ENCODE measurements at places on chromosomes 1 and 21.

GRCh38 chr1:52403566-52404115 lies 582 bp downstream of the ORC1 start:
- peak; percentile 91 for DNase-seq

- DNase-seq, result no peak
These were observed 50.5 kb downstream of the CASZ1 start for GRCh38 chr1:10745886-10746455.

DNA sequence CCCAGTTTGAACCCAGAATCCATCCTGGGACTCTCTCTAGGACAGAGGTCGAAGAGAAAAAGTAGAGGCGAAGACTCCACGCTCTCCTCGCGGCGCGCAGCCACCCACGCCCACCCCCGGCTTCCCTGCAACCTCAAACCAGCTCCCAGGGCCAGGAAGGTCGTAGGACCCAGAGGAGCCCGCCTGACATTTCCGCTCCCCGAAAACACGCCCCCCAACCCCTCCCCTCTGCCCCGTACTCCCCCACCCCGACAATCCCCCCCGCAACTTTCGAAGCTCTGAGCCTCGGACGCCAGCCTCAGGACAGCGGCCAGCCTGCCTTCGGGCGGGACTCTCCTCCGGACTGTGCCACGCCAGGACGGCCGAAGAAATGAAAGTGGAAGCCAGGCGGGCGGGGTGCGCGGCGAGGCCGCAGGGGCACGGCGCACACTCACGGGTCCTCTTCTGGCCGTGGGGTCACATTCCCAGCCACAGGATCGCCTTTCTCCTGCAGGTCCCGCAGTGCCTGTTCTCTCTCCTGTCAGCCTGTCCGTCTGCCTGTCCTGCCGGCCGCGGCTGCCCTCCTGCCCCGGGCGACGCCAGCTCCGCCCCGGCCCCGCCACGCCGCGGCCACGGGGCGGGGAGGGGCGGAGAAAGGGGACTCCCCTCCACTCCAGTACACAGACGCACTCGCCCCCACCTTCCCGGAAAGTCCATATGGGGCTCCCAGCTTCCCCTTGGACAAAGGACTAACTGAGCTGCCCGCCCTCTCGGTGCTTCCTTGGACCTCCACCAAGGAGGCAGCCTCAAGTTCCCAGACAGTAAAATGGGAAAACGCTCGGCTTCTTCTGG lies at the start of gene MOB3C:
Gene MOB3C, minus strand, starts transcription at position 535 of the 831 bp plus-strand sequence. CDS start 3,490 bp downstream, outside the sequence.
- DNase-seq, result peak; percentile 75

DNA sequence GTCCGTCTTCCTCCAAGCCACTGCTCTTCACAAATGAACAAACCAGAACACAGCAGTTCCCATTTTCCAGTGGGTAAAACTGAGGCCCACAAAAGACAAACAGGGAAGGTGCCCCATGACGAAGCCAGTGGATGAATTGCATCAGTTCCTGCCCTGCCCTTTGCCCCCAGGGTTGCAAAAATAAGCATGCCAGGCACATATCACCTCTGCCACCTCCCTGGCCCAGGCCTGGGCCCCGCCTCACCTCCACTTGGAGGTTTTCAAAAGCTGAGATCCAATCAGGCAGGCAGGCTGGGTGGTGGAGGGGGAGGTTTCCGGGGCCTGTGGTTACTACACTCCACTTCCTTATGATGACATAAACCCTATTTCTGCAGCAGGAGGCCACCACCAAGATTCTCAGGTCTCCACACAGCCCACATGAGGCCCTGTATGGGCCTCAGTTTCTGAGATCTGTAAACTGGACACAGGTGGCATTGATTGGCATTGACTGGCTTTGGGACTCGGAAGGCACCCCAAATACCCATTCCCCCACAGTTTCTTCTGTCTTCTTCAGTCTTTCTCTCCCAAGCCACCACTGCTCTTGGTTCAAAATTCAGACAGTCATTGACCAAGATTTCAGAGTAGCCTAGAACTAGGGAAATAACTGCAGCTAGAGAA lies 4.1 kb downstream of the KIF21B start:
- DNase-seq, result peak; percentile 19

DNA sequence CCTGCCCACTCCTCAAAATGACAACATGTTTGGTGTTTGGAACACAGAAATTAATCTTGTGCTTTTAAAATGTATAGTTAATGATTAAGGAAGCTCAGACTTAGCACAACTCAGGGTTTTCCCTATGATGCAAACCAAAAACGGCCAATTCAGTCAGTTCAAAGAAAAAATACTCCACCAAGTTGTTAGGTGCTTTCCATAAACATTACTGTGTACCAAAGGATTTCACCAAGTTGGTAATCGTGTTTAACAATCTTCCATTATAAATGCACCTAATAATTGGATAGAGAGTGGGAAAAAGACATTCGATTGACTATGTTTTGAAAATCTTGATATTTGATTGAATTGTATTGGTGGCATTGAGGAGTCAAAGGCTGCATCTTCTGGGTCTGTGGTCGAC lies 33.3 kb upstream of the DUSP10 start:
- no peak for DNase-seq
